Right cardiac atrium (tissue), 5 donors: ENCODE measurements at places on chromosomes 4 and X. TPM values are rescaled to one million over a fixed set of nuclear protein-coding genes. Genes with fewer than 3 reads are reported as not detected.

GRCh38 chr4:174340714-174341113 is 57.0 kb downstream of the CEP44 start:
- DNase-seq: no peak

DNA sequence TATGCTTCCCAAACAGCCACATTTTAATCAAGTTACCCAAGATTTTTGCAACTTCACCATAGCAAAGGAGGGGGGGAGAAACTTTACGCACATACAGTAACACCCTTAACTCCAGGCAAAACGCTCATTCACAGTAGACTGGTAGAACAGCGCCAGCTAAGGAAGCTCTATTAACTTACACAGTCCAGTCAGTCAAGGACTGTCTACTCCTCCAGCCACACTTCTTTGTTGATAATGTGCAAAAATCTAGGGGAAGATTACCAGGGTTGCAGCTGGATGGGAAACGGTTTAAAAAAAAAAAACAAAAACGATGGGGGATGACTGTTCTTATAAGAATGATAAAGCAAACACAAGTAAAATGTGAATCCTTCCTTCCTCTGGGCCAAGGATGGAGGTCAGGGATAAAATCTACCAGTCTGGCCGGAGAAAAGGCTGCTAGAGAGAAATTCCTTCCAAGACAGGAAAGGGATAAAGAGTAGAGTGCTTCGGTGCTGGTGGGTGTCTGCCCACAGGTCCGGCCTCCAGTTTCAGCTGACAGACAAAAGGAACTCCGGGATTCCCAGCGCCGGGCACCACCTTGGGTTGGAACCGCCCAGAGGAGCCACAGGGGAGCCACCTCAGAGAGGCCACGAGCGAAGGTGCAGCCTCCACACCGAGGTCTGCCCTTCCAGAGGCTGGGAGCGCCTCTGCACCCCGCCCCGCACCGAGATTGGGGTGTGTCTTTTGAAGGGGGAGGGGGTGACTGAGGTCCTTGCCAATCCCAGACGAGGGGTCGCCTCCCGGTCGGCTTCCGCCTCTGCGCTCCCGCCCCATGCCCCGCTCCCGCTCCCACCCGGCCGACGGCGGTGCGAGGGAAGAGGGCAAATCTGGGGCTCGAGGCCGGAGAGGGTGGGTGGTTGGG is 811 bp downstream of the ANKRD50 start:
- no peak for DNase-seq

- peak; percentile 8 for DNase-seq
Measured at GRCh38 chr4:3313139-3313538, 20.3 kb downstream of the RGS12 start.

- no peak for DNase-seq
Measured at GRCh38 chr4:114626196-114626595, 27.6 kb downstream of the UGT8 start.

DNA sequence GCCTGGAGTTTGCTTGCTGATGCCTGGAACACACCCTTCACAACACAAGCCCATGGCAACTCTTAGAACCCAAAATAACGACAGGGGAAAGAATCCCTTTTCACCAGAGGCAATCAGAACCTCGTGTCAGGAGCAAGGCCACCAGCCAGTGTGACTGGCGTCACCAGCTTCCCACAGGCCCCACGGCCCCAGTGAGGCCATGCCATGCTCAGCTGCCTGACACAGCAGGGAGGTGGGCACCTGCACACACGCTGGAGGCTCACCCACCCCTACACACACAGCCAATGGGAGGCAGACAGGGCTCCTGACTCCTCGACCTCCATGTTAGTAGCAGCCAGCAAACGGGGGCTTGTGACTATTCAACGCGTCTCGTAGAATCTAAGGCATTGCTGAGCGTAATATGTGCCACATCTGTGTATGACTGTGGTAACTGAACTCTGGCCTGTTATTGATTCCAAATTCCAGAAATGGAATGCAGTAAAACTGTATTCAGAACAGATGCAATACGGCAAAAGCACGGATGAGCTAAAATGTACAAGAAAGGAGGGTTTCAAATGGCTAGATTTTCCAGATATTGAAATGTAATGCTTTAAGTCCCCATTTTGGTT is 28.5 kb downstream of the RNF212 start:
- no peak for DNase-seq

- DNase-seq: no peak
Measured at GRCh38 chr4:40114206-40114605, 57.6 kb downstream of the N4BP2 start.

- DNase-seq: peak; percentile 61
Measured at GRCh38 chrX:31819455-31819854, 747.6 kb upstream of the FTHL17 start.

GRCh38 chr4:120622601-120623000 is 299.9 kb downstream of the PRDM5 start:
- no peak for DNase-seq

- no peak for DNase-seq
Measured at GRCh38 chr4:36461344-36461743, 179.9 kb downstream of the DTHD1 start.

GRCh38 chr4:165872461-165873297 is at the start of gene TLL1:
Gene TLL1, plus strand, starts transcription at chr4:165873237. Its CDS starts 668 bp downstream, at chr4:165873905.
- DNase-seq: peak; percentile 68

DNA sequence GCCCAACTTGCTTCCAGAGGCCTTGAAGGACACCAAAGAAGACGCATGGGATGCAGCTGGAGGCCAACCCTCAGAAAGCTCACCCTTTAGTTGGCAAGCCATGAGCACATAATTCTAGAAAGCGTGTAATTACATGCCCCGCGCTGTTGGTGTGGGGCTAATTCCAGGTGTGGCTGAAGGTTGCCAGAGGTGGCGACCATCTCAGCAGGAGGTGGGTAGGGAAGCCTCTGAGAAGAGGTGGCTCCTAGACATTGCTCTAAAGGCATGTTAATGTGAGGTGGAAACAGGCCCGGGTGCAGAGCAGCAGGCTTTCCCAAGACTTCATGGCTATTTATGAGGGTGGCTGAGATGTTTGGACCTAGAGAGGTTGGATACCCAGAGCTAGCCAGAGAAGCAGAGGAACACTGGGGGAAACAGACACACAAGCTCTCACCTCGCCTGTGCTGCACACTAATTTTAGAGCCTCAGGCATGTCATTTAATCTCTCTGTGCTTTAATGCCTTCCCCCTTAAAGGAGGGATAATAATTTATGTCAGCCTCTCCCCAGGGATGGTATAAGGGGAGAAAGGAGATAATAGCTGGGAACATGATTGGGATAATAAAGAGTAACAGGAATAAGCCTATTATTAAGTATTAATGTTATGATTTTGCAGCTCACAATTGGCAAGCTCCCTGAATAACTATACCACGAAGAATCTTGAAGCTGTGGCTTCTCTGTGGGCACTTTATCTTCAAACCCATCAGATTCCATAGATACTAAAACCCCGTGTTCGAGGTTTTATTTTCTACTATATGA is 60.0 kb upstream of the HELT start:
- DNase-seq: no peak

GRCh38 chrX:136828830-136829229 is 48.1 kb upstream of the ARHGEF6 start:
- no peak for DNase-seq

DNA sequence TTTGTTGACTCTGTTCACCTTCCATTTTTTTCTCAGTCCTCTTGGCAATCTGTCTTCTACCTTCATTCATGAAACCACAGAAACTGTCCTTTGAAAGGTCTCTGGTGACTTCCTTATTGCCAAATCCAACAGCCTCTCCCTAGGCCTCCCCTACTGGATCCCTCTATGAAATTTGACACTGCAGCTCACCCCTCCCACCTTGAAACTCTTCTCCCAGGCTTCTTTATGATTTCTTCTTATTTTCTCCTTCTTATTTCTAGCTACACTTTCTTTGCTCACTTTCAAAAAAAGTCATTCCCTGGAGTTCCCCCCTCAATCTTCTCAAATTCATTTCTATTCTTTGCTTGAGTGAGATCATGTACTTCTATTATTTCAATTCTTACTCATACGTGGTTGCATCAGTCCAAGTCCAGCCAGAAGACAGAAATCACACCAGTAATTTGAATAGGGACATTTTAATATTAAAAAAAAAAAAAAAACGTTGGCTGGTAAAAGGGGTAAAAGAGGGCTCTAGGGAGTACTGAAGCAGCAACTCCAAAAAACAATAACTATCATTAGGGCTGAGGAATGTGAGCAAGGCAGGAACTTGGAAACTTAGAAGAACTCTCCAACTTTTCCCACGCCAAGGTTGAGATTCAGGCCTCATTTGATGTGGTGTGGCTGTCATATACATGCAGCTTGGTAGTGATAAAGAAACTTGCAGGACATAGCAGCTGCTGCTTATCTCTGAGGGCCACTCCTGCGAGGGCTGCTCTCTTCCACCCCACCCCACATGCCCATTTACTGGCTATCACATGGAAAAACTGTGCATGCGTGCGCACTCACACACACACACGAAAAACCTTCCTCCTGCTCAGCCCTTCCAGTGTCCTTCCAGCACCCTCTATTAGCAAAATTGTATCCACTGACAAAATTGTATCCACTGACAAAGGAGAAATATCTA is 169.8 kb upstream of the GALNT7 start:
- no peak for DNase-seq

GRCh38 chr4:136893573-136893972 is 638.7 kb downstream of the PCDH18 start:
- DNase-seq: no peak

DNA sequence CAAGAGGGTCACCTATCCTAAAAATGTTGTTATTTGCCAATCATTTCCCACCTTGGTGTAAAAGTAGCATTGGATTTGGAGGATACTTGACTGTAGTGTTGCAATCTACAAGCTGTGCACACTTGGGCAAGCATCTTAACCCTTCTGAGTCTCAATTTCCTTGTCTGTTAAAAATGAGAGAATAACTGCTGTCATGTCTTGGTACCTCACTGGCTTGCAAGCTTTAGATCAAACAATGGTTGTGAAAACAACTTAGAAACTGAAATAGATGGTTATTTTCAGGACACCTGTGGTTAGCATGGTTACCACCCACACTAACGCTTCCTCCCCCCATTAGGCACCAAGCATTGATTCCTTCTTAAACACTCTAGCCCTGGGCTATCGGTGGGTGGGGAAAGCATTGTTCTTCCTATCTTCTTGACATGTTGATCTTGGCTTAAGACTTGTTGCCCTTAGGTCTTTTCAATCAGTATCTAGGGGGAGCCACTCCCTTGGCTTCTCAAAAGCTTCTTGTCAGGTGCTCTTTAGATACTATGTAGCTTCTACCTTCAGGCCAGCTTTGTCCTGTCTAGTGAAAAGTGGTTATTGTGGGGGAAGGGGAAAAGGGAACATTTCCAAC is 10.6 kb upstream of the AMOT start:
- DNase-seq: no peak

DNA sequence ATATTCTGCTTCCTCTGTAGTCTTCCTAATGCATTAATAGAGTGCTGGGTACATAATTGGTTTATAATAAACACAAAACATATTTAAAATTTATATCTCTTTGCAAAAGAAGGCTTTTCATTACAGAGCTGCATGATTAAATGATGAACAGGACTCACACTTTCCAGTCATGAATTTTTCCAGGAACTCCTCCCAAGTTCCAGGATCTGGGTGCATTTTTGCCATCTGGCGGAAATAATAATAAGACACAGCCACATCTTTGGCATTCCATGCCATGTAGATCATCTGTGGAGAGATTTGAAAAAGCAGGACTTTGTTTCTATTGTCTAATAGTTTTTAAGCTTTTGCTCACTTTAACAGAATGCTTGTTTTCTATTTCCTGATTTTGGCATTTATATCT is 40.2 kb upstream of the SULT1B1 start:
- DNase-seq: no peak

DNA sequence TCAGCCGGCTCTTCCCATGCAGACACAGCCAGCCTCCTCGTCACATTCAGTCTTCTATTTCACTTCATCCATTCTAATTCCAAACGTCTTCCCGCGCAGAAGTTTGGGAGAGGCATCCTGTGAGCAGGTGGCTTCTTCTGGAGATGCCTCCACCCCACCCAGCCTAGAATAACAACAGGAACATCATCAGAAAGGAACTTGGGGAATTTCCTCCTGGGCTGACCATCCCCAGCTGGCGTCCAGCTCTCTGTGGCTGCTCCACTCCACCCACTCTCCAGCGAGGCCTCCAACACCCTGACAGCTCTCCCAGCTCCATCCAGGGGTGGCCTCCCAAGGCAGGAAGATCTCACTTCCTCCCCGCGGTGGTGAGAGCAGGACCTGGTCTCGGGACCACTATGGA is 5.5 kb upstream of the C4orf50 start:
- DNase-seq: no peak

DNA sequence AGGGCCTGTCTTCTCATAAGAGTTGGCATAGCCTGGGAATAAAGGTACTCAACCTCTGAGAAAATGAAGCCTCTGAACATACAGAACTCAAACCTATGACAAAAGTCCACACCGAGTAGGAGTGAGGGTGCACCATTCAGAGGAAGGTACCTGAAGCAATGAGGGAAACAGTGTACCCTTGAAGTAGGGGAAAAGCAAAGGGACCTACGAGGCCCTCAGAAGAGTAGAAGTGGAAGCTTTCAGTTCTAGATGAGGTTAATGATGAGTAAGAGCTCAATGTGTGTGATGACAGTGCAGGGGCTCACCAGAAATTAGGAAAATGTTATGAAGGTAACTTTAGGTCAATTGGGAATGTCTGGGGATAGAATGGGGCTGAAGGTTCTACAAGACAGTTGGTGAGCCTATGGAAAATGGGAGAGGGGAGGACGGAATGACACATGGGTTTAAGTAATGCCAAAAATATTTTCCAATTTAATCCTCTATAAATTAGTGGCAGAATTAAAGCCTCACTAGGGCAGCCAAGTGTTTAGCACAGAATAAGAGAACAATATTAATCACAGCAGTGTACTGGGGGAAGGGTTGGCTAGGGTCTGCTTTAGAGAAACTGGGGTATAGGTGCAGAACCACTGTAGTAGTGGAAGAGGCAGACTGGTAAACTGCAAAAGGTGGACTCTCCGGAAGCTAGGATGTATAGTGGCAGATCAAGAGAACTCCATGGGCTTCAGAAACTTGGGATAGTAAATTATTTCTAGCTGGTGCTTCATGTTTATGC is 39.8 kb downstream of the RAB33A start:
- no peak for DNase-seq

DNA sequence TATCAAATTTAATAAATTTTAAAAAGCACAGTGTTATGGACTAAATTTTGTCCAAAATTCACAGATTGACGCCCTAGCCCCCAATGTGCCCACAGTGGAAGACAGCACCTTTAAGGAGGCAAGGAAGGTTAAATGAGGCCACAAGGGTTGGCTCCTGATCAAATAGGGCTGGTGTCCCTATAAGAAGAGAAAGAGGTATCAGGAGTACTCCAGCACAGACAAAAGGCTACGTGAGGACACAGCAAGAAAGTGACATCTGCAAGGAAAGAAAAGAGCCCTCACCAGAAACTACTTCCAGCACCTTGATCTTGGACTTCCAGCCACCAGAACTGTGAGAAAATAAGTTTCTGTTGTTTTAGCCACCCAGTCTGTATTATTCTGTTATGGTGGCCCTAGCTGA is 48.8 kb downstream of the FAM13A start:
- DNase-seq: no peak

Gene PARM1
- total RNA-seq: 127 TPM

Gene HSFX4
- not detected for total RNA-seq

Gene NXT2
- total RNA-seq: 1.8 TPM

Gene MTM1
- total RNA-seq: 15.2 TPM

Gene TBC1D8B
- total RNA-seq: 6.8 TPM

Gene MGST2
- 112 TPM for total RNA-seq

Gene ZNF518B
- 26.2 TPM for total RNA-seq

Gene XKRX
- total RNA-seq: not detected

Gene AKAP4
- total RNA-seq: not detected

Gene USP53
- 51.6 TPM for total RNA-seq

Gene CXorf51B
- total RNA-seq: not detected

Gene SLC7A11
- total RNA-seq: 4.1 TPM

Gene ATP2B3
- not detected for total RNA-seq
